ENCODE measurements at places on chromosomes 2 and 18.
A peak's percentile ranks its signal among the peaks of the same experiment; 100 is the strongest.

DNA sequence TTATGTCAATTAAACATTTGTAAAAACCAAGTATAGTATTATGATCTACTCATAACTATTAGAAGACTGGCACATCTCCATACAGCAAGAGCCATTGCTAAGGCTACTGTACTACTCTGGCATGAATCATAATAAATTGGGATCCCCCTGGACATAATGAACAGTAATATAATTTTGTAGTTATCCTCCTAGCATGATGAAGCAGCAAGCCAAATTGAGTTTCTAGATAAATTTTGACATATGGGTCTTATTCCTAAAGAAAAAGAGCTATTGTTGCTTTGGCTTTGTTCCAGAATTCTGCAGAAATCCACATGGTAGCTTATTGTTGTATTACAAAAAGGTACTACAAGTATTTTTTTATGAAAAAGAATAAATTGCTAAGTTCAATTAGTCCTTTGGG, 204.3 kb downstream of the CAMKMT start:
- peak; percentile 19 for DNase-seq

GRCh38 chr2:46999857-47000678, 84.5 kb upstream of the MCFD2 start:
- peak; percentile 82 for DNase-seq

- no peak for DNase-seq
Measured at GRCh38 chr2:134739236-134739878, 20.6 kb upstream of the TMEM163 start.

DNA sequence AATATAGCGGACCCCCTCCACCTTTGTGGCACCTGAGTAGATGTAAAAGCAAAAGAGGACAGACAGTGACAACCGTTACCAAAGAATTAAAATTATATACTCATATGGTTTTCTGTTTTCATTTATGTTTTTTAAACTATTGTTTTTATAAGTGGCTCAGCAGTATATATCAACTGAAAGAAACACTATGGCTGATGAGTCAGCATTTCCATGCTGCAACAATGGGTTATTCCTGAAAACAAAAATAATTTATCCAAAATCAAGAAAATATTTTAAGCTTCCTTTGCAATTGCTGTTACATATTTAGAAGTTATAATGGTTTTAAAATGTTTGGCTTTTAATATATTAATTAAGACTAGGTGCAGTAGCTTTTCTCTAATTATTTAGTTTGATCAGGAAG, 17.7 kb downstream of the MRPS9 start:
- no peak for DNase-seq

DNA sequence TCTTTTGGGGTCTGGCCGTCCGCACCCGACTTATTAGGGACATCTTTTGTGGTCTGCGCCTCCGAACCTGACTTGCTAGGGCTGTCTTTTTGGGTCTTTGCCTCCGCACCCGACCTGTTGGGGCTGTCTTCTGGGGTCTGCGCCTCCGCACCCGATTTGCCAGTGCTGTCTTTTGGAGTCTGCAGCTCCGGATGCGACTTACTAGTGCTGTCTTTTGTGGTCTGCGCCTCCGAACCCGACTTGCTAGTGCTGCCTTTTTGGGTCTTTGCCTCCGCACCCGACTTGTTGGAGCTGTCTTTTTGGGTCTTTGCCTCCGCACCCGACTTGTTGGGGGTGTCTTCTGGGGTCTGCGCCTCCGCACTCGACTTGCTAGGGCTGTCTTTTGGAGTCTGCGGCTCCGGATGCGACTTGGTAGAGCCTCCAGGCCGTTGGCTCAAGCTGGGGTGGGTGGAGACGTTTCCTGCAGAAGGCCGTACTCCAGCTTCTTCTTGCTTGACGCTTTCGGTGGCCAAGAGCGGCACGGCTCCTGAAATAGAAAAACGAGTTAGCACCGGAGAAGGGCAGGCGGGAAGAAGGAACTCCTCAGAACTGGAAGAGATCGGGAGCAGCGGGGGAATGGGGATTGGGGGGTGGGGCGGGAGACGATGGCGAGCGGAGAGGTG, 498 bp downstream of the TGOLN2 start:
- no peak for DNase-seq

DNA sequence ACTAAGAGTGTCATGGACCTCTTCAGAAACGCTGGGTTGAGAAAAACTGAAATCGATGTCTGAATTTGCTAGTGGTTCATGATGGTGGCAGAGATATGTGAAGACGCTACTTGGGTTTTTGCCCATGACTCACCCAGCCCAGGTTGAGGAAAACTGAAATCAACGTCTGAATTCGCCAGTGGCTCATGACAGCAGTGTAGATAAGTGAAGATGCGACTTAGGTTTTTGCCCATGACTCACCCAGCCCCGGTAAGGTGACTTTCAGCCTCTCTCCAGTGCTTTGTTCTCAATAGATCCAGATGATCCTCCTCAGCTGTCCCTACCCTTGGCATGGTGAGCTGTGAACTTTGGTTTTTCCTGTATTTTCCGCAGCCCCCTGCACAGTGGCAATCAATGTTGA, 105.3 kb upstream of the SIX3 start:
- DNase-seq, result no peak

GRCh38 chr18:7201096-7201495, 29.8 kb upstream of the LRRC30 start:
- no peak for DNase-seq

- no peak for DNase-seq
Measured at GRCh38 chr2:18156002-18156401, 277.5 kb downstream of the KCNS3 start.

DNA sequence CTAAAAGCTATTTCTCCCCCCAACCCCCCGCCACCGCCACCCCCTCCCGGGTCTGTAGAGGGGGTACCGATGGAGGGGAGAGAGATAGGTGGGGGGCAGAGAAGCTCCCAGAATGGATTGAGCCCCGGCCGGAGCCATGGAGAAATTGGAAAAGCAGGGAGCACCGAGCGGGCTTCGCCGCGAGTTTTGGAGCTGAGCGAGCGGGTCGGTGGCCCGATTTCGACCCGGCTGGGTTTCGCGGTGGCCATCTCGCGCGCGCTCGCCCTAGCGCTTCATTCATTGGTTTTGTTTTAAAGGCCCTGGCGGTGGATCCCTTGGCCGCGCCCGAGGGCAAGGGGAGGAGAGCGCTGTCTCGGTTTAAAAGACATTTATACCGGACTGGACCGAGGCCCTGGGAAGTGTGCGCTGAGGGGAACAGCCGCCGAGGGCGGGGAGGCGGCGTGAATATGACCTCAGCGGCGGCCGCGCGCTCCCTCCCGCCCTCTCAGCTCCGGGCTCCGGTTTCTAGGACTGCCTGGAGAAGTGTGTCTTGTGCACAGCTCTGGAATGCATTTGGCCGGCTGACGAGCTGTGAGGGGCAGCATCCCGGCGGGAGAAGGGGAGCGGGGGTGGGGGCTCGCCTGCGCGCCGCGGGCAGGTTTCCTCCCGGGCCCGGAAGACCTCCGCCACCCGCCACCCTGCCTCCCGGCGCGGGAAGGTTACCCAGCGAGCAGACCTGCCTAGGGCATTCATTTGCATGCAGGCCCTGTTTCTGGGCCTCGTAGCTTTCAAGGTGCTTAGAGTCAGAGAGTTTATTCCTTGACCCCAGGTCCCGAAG, 1.7 kb upstream of the SMAD7 start:
- DNase-seq, result peak; percentile 62

- DNase-seq, result no peak
Measured at GRCh38 chr2:47079515-47080412, 75.3 kb downstream of the STPG4 start.
